ENCODE measurements at places on chromosomes 7 and 10.

DNA sequence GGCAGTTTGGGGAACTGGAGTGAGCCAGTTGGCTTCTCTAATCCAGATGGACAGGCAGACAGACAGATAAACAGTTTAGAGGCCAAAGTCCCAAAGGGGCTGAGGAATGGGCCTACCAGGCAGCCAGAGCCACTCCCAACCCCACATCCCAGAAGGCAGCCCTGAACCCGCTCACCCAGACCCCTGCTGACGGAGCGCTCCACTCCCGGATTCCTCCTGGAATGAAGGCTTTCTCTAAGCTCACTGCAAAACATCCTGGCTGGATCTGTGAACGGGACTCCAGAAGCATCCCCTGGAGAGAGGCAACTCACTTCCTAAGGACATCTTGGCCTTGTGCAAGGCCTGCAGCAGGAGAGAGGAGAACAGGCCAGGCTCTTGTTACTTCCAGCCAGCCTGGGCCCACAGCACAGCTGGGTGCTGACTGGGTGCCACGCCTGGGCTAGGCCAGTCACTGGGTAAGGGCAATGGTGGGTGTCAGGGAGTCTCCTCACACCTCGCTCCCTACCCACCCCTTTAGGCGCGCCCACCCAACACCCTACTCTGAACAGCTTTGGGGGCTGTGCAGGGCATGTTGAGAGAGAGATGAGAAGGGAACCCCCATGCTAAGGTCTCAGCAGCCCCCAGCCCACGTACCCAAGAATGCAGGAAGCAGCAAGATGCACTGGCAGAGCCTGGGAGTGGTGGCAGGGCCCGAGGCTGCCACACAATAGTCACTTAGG is 168.6 kb upstream of the ZMIZ1 start:
- no peak for DNase-seq

DNA sequence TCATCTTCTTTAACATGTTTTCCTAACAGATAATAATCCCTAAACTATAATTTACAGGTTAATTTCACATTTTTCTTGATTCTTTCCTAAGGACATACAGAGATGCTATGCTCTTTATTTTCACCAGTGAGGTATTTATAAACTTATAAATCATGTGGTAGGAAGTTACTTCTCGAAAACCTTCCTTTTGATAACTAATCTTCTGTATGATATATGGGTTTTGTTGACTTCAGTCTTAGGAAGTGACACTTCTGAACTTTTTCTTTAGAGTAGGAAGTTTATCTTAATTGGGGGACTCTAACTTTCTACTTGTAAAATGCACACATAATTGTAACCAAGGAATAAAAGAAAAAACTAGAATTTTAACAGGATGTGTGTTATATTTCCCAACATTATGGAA is 9.8 kb upstream of the PNPLA8 start:
- no peak for DNase-seq

DNA sequence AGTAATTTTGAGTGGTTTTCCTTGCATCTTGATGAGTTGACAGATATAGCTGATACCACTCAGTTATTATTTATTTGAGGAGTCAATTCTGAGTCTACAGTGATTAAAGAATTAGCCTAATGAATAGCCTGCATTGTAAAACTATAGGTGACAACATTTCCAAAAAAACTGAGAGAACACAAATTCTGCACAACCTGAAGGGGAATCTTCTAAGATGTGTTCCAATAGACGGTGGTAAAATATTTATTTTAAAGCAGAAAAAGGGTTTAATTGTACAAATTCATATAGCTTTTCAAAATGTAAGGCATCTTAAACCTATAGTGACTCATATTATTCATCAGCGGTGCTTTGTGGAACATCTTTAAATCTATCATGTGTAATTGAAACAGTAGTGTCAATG is 200.4 kb downstream of the RNLS start:
- no peak for DNase-seq

- DNase-seq, result no peak
These were observed 46.2 kb downstream of the BAIAP2L1 start for GRCh38 chr7:98354511-98355249.

- DNase-seq, result no peak
These were observed 656.3 kb upstream of the CELF2 start for GRCh38 chr10:10361301-10361885.

Data from CD4-positive, alpha-beta T cell treated with Interleukin-17A for 1 hour (primary cell).